ENCODE measurements at places on chromosomes 5 and 9.

GRCh38 chr9:84002344-84002743 is 21.7 kb downstream of the RMI1 start:
- no peak for DNase-seq

GRCh38 chr5:139131921-139132432 is 66.2 kb downstream of the SIL1 start:
- no peak for DNase-seq

DNA sequence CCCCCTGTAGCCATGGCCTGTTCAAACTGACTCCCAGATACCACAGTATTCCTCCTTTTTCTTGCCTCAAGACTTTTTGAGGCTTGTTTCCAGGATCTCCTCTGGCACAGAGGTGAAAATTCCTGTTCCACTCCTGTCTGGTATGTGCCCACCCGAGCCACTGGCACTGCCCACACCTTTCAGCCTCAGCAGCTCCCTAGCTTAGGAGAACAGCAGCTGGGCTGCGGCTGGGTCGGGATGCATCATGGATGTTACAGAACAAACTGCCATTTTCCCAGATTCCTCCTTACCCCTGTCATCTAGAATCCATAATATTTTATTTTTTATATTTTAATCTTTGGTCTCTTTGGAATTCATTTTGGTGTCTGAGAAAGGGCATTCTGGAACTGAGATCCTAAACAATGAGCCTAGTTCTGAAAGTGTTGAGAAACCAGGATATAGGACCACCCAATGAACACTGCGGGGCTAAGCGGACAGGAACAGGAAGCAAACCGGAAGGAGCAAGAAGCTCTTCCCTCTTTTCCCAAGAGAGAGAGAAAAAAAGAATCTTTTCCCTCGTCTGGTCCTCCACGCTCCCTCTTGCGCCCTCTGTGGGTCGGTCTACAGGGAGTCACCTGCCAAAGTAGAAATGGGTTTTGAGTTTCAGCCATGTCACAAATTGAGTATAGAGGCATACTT is 12.5 kb downstream of the OR2S2 start:
- peak; percentile 50 for DNase-seq

DNA sequence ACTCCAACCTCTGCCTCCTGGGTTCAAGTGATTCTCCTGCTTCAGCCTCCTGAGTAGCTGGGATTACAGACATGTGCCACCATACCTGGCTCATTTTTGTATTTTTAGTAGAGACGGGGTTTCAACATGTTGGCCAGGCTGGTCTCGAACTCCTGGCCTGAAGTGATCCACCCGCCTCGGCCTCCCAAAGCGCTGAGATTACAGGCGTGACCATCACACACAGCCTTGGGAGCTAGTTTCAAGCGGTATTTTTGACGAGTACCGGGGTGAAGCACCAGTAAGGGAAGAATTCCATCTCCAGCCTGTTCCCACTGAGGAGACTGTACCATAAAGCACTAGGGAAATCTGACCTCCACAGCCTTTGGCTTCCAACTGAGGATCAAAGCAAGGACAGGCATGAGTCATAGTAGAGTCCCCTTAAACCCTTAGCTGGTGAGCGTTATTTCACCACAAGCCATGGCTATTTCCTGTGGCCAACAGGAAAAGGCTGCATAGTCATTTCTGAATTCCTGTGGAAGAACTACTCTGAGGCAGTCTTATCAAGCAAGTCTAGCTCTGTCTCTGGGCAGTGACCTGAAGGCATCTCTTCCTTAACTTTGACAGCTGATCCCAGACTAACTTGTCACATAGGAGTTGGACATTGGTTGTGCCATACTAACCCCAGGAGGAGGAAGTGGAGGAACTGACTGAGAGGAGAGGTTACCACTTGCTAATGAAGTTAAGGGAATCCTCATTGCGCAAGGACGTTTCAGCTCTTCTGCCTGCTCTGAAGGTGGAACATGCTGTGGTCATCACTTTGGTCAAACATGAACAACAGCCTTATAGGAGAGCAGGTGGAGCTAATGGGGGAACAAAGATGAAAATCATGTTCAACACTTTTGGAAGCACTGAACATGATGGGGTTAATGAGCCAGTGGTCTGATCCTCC is 85.8 kb upstream of the DMRT1 start:
- DNase-seq, result no peak

- DNase-seq, result no peak
Measured at GRCh38 chr5:154653764-154654485, 101.3 kb upstream of the LARP1 start.

DNA sequence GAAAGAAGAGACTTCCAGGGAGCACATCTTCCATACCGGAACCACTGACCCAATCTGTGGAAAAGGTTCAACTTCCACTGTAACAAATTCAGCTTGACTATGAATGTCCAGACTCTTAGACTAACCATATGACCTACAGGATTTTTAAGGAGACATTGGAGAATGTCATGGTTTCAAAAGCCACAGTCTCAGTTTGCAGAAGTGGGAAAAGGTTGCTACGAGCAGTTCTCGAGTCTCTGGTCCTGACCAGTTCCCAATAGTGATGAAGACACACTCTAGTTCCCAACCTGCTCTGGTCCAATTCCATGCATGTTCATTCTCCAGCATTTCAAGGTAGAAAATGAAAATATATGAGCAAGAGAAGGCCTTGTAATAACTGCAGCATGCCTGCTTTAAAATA is 158.0 kb downstream of the MAPKAP1 start:
- no peak for DNase-seq

- DNase-seq, result no peak
Measured at GRCh38 chr5:36688722-36689121, 82.3 kb downstream of the SLC1A3 start.

DNA sequence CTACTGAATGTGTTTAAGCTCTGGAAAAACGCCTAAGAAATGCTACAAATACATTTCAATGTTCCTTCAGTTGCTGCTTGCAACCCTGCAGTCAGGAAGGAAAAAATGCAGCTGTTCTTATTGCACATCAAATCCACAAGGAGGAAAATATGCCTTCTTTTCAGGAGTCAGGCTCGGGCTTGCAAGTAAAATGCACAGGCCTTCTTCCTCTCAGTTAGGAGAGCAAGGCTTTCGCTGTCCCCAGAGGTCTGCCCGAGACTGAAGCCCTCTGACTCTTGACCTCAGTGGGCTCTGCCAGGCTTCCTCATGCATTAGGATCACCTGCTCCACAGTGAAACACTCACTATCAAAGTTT is 899 bp upstream of the SHC3 start:
- no peak for DNase-seq

DNA sequence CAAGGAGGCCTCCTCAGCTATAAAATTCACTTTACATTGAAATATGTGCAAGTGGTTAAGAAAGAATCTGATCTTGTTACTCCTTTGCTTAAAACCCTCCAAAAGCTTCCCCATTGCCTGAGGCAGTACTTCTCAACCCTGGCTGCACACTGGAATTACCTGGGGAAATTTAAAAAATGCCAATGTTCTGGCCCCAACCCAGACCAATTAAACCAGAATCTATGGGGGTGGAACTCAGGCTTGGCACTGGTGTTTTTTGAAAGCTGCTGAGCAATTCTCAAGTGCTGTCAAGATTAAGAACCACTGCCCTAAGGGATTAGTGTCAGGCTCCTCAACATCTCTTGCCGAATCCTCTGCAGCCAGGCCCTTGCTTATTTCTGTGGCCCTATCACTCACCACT is 269.6 kb downstream of the ELAVL2 start:
- no peak for DNase-seq

GRCh38 chr5:10149911-10150310 is 99.8 kb downstream of the ATPSCKMT start:
- no peak for DNase-seq

GRCh38 chr9:93994132-93994531 is 39.0 kb upstream of the BARX1 start:
- no peak for DNase-seq

DNA sequence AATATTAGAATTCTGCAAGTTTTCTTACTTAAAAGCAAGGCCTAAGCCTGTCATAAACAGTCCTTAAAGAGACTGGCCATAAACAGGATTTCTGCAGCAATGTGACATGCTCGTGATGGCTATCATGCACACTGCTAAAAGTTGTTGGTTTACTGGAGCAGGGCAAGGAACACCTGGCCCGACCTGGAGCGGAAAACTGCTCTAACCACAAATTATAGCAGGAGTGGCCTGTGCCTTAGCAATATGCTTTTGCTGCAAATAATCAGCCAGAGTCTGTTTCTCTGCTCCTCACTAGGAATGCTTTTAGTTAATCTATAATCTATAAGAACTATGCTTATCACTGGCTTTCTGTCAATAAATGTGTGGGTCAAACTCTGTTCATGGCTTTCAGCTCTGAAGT is 322.9 kb upstream of the RPS23 start:
- no peak for DNase-seq

GRCh38 chr9:132983491-132984201 is 5.2 kb downstream of the GFI1B start:
- DNase-seq, result no peak

GRCh38 chr9:15156241-15156640 is 150.8 kb downstream of the TTC39B start:
- no peak for DNase-seq

DNA sequence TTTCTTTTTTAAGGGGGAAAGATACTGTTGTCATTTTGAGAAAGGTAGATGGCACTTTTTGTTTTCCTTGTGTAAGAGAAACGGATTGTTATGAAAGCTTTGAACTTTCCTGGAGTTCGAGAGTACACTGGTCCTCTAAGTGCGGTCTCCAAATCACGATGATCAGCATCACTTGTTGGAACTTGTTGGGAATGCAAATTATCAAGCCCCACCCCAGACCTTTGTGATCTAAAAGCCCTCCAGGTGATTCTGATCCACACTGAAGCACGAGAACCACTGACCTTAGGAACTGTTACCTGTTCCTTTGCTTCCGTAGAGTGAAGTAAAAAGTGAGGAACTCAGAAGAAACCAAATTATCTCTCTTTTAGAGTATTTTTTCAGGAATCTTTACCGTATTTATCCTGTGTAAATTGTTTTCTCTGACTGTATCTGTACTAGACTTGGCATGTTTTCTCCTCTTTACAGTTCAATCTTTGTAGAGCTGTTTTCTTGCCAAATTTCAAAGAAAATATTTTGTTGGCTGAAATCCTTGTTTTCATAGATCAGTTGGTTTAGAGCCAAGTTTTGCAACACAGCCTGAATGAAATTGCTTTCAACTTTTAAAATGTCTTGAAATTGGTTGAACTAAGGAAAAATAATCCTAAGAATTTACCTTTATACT is 4.0 kb downstream of the MAT2B start:
- no peak for DNase-seq

GRCh38 chr5:150780816-150781221 is 2.3 kb downstream of the SMIM3 start:
- no peak for DNase-seq

GRCh38 chr5:172098046-172098445 is 90.0 kb downstream of the STK10 start:
- no peak for DNase-seq

GRCh38 chr5:8333977-8334376 is 465.0 kb downstream of the MTRR start:
- DNase-seq, result no peak

GRCh38 chr9:84711936-84712335 is 42.4 kb downstream of the NTRK2 start:
- DNase-seq, result no peak

DNA sequence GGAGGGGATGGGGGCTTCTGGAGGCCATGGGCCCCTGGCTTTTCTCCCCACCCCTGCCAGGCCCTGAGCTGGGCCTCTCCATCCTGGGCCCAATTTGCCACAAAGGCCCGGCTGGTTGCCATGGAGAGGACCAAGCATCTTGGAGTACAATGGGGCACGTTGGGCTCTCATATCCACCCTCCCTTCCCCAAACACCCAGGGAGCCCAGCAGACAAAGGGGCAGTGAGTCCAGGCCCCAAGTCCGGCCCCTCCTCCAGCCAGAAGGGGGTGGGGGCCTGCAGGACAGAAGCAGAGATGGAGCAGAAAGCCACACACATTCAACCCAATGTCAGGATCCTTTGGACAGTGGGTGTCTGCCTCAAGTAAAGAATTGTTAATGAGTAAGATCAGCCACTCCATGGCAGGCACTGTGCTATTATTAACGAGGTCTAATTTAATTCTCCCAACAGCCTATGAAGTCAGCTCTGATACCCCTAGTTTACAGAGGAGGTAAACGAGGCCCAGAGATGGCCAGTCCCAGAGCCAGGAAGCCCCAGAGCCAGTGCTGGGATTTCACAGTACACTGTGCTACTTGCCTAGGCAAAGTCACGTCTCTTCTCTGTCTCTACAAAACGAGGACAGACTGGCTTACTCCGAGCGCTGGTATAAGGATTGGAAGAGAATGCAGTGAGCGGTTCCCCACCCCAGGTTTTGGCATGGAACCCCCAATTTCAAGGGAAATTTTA is 2.3 kb downstream of the CRB2 start:
- DNase-seq, result no peak

DNA sequence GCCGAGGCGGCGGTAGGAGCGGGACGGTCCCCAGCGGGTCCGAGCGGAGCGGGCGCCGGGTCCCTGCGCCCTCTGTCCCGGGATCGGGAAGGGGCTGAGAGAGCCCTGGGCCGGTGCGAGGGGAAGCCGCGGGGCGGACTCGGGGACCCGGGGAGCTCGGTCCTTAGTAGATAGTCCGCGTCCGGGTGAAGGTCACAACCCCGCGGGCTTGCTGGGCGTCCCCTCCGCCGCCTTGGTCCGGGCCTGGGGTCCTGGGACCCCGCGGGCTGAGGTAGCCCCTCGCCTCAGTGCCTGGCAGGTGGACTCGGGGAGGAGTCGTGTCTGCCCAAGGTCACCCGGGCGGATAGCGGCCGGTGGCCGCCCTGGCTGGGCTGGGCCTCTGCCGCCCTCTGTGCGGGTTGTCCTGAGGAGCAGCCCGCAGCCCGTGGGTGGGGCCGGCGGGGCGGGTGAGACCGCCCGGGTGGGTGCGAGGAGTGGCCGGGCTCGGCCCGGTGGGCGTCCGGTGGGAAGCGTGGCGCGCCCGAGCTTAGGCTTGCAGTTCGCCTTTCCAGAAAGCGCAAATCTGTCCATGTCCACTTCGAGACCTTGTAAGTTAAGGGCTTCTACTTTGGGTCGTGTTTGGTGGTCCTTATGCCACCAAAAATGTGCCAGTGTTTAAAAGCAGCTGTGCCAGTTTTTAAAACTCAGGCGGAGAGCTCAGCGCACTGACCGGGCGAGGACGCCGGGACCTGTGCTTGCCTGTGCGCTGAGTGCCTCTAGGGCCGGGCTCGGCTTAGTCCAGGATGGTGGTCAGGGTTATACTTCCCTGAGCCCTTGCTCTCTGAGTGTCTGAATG is 554 bp downstream of the SDHA start:
- DNase-seq, result no peak

GRCh38 chr9:20351715-20352114 is 270.6 kb downstream of the MLLT3 start:
- DNase-seq, result no peak

- DNase-seq, result no peak
Measured at GRCh38 chr9:90064971-90065370, 460.2 kb downstream of the GADD45G start.

- peak; percentile 38 for DNase-seq
Measured at GRCh38 chr9:114382699-114383520, 4.9 kb downstream of the AKNA start.

- no peak for DNase-seq
Measured at GRCh38 chr5:36777105-36777757, 99.3 kb upstream of the NIPBL start.

- no peak for DNase-seq
Measured at GRCh38 chr5:8474569-8474930, 605.6 kb downstream of the MTRR start.

- no peak for DNase-seq
Measured at GRCh38 chr9:118000581-118000980, 296.4 kb downstream of the TLR4 start.

GRCh38 chr9:96408409-96409280 is 9.5 kb downstream of the ZNF367 start:
- no peak for DNase-seq

Data from stimulated activated CD8-positive, alpha-beta memory T cell treated with anti-CD3 and anti-CD28 coated beads, Interleukin-7, amount 100 ng/mL, for 24 hours (primary cell).